ENCODE measurements at places on chromosomes 1 and 21. TPM values are rescaled to one million over a fixed set of nuclear protein-coding genes. Genes with fewer than 3 reads are reported as not detected.

AUNIP gene
- not detected for total RNA-seq

GRCh38 chr1:46637444-46638083 lies 21.0 kb upstream of the MOB3C start:
- no peak overlapping the region for H3K4me3 ChIP-seq
- no peaks in the 10 kb centered on the region for H3K27me3 ChIP-seq
- H3K36me3 ChIP-seq = no peaks in the 10 kb centered on the region

GRCh38 chr1:28190996-28191645 lies 14.6 kb upstream of the PTAFR start:
- H3K27ac ChIP-seq = no peak overlapping the region
- H3K36me3 ChIP-seq = peaks cover 9% of the 10 kb centered on the region
- H3K4me1 ChIP-seq = peaks cover 5% of the 10 kb centered on the region
- DNase-seq = no peak

DNA sequence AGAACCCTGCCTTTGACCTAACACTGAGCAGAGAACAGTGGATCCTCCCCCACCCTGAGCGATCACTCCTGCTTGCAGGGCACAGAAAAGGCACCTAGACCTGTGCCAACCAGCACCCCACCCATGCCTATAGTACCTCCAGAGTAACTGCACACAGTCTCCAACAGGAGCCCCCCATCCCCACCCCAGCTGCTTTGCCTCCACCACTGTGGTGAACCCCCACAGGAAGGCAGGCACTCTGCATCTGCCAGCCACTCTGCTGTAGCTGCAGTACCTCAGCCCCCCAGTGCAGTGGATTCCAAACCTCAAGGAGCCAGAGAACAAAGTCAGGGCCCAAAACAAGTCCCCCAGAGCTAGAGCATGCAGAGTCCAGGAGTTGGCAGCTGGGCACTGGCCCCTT lies 10.7 kb downstream of the SPATC1L start:
- H3K36me3 ChIP-seq = peaks cover 5% of the 10 kb centered on the region
- no peaks in the 10 kb centered on the region for H3K27me3 ChIP-seq
- no peak for DNase-seq
- peaks cover 5% of the 10 kb centered on the region for H3K4me1 ChIP-seq

DNA sequence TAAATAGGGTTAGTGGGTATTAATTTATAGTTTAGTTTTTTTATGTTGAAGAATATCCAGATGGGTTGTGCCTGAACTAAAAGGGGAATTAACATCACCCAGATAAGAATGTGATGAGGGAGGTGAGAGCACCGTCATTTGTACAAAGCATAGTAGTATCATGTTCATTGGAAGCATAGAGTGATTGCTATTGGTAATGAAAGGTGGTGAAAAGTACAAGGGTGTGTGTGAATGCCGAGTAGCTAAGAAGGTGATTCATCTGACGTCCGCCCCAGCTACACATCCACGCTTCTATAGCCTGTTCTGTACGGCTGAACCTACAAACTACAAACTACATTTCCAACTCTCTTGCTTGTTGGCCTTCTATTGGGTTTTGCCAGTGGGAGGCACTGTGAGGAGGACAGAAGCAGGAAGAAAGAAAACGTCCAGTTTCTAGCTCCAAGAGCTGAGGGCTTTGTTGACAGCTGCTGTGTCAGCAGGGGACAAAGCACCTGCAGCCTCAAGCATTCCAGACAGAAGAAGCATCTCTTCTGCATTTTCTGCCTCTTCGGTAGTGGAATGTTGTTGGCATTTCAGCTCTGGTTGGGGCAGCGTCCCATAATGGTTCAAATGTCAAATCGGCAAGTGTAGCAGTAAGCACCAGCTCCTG lies 404.8 kb downstream of the KCTD3 start:
- no peaks in the 10 kb centered on the region for H3K36me3 ChIP-seq
- no peaks in the 10 kb centered on the region for H3K27me3 ChIP-seq
- no peaks in the 10 kb centered on the region for H3K4me1 ChIP-seq
- no peak overlapping the region for H3K27ac ChIP-seq
- no peak overlapping the region for H3K4me3 ChIP-seq

- no peak for DNase-seq
- no peaks in the 10 kb centered on the region for H3K4me1 ChIP-seq
- H3K27ac ChIP-seq = no peak overlapping the region
Measured at GRCh38 chr1:201659572-201659971, 120.6 kb downstream of the NAV1 start.

DNA sequence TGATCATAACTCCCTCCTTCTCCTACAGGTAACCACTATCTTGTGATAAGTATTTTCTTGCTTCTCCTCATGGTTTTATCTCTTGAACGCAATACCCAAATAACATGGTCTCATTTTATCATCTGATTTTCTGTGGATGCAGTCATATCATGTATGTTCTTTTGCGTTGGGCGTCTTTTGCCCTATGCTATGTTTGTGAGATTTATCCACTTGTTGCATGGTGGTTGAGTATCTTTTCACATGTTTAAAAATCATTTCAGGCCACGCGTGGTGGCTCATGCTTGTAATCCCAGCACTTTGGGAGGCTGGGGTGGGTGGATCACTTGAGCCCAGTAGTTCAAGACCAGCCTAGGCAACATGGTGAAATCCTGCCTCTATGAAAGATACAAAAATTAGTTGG lies 15.6 kb downstream of the PADI3 start:
- H3K4me1 ChIP-seq = no peaks in the 10 kb centered on the region
- H3K4me3 ChIP-seq = no peak overlapping the region
- no peaks in the 10 kb centered on the region for H3K27me3 ChIP-seq
- H3K27ac ChIP-seq = no peak overlapping the region
- H3K36me3 ChIP-seq = no peaks in the 10 kb centered on the region
